Cardiac muscle cell (in vitro differentiated cells and primary cell): ENCODE measurements at places on chromosomes 3 and 15. TPM values are rescaled to one million over a fixed set of nuclear protein-coding genes. Genes with fewer than 3 reads are reported as not detected.
A peak's percentile ranks its signal among the peaks of the same experiment; 100 is the strongest.

- DNase-seq, result no peak
Observed at GRCh38 chr15:25250011-25250596, 188.7 kb downstream of the UBE3A start.

DNA sequence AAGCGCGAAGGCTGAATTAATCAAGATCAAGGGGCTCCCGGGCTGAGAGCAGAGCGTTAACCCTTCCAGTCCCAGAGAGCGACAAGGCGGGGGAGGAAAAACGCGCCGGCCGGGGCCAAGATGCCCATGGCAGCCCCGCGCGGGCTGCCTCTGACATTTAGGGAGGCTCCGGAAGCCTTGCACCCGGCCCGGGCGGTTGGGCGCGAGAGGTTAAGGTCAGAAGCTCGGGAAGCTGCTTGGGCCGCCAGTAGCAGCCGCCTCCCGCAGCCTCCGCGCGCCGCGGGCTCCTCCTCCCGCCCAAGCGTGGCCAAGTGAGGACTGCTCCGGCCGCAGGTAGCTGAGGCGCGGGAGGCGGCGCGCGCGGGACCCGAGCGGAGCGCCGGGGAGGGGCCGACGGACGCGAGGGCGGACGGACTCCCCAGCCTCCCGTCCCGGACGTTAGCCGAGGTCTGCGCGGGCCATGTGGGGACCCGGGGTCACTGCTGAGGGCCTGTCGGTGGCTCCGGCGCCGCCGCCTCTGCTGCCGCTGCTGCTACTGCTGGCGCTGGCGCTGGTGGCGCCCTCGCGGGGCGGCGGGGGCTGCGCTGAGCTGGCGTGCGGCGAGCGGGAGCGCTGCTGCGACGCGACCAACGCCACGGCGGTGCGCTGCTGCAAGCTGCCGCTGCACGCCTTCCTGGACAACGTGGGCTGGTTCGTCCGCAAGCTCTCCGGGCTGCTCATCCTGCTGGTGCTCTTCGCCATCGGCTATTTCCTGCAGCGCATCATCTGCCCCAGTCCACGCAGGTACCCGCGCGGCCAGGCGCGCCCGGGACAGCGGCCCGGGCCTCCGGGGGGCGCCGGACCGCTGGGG is at the start of gene C3orf80:
Gene C3orf80, plus strand, starts transcription at position 247 of the 850 bp plus-strand sequence. Its CDS starts 214 bp downstream, at position 461.
- DNase-seq, result peak; percentile 48

CFAP100 gene
- not detected in 2 replicates for total RNA-seq

DNA sequence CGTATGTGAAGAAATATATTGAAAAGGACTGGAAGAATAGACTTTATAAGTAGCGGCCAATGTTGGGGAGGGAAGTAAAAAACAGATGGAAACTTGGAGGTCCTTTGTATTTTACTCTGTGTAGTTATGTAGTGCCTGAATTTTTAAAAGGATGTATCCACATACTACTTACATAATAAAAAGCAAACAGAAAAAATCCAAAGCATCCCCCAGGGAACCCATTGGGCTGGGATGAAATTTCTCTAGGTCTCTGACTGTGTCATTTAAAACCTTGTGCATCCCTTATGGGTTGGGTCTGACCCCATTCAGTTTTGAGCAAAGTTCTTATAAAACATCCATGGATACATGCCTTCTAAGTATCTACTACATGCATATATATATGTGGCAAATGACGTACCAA is 141.1 kb downstream of the NR1D2 start:
- no peak for DNase-seq

KNG1 gene
- not detected in 2 replicates for total RNA-seq

DNA sequence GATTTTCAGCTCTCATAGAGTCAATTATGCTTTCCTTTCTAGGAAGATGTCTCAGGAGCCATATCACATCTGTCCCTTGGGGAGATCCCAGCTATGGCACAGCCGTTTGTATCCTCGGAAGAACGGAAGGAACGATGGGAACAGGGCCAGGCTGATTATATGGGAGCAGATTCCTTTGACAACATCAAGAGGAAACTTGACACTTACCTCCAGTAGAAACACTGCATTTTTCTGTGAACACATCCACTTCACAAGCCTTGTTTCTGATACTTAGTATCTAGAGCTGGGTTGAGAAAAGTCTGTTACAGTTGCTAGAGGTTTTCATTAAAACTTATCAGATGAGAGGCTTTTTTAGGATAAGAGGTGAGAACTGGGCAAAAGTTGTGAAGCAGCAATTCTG is 35.4 kb downstream of the GYG1 start:
- no peak for DNase-seq

GRCh38 chr3:51621091-51621892 is 49.8 kb upstream of the TEX264 start:
- DNase-seq, result peak; percentile 58

DNA sequence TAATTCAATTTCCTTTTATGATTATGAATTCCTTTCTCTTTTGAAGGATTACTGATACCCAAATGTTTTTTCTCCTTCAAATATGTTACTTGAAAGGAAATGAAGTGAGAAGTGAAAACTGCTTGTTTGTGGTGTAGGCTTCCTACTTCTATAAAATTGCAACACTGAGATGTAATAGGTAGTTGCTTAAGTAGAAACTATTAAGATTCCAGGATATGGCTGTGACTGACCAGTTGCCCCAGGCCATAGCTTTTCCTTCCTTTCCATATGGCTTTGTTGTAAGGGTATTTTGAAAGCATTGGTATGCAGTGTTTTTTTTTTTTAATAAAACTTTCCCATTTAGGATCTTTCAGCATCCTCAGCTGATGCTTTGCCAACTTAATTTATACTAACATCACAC is 28.5 kb downstream of the DNAJC13 start:
- DNase-seq, result no peak

DNA sequence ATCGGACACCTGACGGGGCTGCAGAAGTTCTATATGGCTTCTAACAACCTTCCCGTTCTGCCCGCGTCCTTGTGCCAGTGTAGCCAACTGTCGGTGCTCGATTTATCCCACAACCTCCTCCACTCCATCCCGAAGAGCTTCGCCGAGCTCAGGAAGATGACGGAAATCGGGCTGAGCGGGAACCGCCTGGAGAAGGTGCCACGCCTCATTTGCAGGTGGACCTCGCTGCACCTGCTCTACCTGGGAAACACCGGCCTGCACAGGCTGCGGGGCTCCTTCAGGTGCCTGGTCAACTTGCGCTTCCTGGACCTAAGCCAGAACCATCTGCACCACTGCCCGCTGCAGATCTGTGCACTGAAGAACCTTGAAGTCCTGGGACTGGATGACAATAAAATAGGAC is 9.8 kb upstream of the LRRC34 start:
- DNase-seq, result no peak

- no peak for DNase-seq
Observed at GRCh38 chr3:120021523-120021922, 72.7 kb downstream of the GSK3B start.

- DNase-seq, result no peak
Observed at GRCh38 chr3:169980055-169980454, 13.4 kb downstream of the SEC62 start.

BUB1B gene
- 20.6 and 157 TPM in 2 replicates for total RNA-seq
